ENCODE measurements at places on chromosomes 2 and 18.
A peak's percentile ranks its signal among the peaks of the same experiment; 100 is the strongest.

GRCh38 chr2:188647430-188648070, 326.6 kb upstream of the COL3A1 start:
- DNase-seq = no peak

DNA sequence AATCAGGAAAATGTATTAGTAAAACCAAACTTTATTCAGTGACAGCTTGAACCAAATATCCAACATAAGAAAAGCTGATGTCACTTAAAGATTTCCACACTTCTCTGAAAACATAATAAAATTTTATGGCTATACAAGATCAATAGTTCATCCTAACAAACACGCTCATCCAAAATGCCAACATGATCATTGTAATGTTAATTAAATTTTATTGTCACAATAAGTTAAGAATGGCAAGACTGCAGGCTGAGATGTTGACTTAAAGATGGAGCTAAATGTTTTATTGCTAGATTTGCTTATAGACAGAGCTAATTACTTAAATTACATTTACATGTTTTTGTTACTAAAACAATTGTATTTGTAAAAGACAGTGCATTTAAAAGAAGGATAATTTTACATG, 140.3 kb downstream of the ERBB4 start:
- no peak for DNase-seq

DNA sequence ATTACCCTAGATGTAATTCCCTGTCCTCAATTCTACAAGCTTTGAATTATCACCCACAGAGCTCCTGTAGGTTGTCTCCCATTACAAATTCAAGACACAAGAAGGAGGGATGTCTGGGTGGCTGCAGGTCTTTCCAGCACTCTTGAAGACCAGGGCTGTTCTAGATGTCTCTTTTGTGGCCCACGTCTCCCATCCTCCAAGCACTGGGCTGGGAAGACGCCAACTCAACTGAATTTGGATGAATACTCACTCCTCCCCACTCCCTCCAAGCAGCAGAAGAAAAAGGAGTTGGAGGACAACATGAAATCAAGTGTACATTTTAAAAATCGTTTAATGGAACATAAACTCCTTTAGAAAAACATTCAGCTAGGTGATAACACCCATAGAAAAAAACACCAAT, 31.2 kb downstream of the SMAD7 start:
- no peak for DNase-seq

DNA sequence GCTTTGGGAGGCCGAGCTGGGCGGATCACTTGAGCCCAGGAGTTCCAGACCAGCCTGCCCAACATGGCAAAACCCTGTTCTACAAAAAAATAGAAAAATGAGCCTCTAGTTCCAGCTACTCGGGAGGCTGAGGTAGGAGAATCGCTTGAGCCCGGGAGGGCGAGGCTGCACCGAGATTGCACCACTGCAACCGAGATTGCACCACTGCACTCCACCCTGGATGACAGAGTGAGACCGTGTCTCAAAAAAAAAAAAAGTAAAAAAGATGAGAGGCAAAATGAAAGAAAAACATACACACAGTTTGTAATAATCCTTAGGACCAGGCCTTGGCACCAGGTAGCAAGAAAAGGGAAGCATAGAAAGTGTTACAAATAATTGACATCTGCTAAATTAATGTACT, 22.0 kb downstream of the RBM43 start:
- no peak for DNase-seq

DNA sequence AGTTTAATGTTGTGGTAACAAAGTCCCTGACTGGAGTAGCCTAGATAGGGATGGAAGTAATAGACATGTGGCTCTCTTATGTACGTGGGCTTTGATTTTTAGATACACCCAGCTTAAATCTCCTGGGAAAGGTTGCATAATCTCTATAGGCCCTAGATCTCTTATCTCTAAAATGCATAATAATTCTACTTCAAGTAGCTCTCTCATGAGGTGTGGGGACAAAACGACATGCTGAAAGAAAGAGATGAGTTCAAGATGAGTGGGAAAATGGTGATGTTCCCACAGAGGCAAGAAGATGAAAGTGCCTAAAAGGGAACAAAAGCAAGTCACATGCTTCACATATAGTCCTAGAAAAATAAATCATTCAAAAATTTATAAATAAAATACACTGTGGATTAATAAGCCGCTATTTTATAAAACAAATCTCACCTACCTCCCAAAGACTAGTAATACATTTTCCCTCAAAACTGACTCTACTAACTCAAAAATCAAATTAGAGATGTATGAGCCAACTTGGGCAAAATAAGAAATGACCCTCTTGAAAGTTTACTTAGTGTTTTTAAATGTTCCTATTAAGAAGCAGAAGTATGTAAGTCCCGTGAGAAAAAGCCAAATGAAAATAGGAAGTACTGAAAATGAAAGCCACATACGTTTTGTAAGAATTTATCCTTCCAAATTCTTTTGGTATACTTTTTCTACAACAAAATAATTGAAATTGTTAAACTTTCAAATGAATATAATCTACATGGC, 148.2 kb upstream of the ITGA4 start:
- peak; percentile 70 for DNase-seq

GRCh38 chr18:2396162-2396505, 175.2 kb downstream of the METTL4 start:
- no peak for DNase-seq

GRCh38 chr18:77191071-77191751, 58.4 kb upstream of the GALR1 start:
- no peak for DNase-seq

DNA sequence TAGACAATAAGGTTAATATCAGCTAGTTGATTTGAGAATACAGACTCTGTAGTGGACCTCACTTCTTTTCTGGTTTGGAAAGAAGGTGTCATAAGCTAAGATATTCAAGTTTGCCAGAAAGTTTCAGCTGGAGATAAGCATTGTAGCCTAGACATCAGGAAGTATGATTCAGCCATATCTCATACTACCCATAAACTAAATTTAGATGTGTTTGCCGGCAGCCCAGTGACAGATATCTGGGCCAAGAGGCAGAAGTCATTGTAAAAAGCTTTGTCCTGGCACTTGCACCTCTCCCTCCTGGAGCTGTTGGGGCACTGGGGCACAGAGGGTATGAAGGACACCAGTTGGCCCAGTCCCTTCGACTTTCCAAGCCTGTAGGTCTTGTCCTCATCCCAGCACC, 128.0 kb downstream of the EPHA4 start:
- no peak for DNase-seq

- no peak for DNase-seq
These were observed 123.5 kb upstream of the FOSL2 start for GRCh38 chr2:28269019-28269784.

- DNase-seq = peak; percentile 88
These were observed 34.9 kb downstream of the C18orf54 start for GRCh38 chr18:54392543-54393023.

DNA sequence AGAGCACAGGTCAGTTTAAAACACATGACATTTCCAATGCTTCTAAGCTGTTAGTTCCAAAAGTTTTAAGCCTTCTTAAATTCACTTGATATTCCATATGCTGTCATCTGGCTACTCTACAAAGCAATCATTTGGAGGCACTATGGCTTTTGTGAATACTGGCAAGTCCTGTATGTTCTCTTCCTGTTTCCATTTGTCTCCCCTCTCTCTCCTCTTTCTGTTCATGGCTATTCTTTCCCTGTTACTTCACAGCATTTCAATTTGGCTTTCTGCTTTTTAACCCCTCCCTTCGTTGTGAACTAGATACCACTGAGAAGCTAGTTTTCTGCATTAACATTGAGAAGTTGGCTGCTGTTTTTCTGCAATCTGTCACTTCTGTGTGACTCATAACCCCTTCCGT, 1337.2 kb upstream of the CELF4 start:
- no peak for DNase-seq

DNA sequence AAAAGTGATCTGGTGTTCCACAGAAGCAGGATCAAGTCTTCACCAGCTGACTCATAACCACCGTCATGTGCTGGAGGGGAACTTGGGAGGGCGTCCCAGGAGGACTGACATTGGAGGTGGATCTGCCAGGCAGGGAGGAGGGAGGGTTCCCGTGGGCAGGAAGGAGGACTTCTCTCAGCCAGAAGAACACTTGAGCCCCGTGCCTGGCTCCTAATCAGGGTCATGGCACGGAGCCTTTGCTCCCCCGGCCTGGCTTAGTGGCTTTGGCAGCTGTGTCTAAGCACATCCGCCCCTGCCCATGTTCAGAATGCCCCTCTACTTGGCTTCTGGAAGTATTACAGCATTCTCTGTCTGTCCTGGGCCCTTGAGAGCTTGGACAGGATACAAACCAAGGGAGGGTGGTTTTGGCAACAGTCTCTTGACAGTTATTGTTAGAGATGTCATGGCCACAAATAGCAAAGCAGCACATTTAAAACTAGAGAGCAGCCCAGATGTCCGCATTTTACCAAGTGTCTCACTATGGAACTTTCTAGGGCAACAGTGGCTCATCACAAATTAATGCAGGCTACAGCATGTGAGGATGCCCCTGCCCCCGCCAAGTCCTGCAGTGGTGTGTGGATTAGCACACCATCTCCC, 11.5 kb downstream of the PPP1R7 start:
- DNase-seq = no peak

DNA sequence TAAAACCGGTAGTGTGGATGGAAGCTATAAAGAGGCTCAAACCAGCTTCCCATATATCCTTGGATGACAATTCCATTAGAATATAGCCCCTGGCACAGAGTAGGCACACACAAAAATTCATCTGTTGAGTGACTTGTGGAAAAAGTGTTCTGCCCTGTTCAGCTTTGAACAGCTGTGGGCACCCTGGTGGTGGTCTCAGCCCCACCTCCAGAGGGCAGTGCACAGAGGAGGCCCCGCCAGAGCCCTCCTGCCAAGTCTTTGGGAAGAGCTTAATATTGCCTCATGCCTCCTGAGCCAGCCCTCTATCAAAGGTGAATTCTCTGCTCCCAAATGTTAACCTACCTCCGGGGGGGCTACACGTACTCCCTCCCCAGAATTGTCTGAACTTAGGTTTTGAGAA, 30.4 kb downstream of the EPAS1 start:
- DNase-seq = no peak

All from KBM-7 (cell line).